ENCODE measurements at places on chromosomes 3 and 15. TPM values are rescaled to one million over a fixed set of nuclear protein-coding genes. Genes with fewer than 3 reads are reported as not detected.

The BCHE gene
- polyA plus RNA-seq = not detected

The SH3GL3 gene
- not detected for polyA plus RNA-seq

The EPB42 gene
- polyA plus RNA-seq = not detected

The TGFBR2 gene
- polyA plus RNA-seq = 108 TPM

The CHP1 gene
- 17.2 TPM for polyA plus RNA-seq

The CYP11A1 gene
- polyA plus RNA-seq = not detected

The UTS2B gene
- polyA plus RNA-seq = not detected

The LINGO1 gene
- not detected for polyA plus RNA-seq

The MYLK gene
- polyA plus RNA-seq = 0.10 TPM

The SOX2 gene
- polyA plus RNA-seq = not detected

- no peak for DNase-seq
These were observed 40.1 kb downstream of the C2CD4B start for GRCh38 chr15:62124973-62125303.

DNA sequence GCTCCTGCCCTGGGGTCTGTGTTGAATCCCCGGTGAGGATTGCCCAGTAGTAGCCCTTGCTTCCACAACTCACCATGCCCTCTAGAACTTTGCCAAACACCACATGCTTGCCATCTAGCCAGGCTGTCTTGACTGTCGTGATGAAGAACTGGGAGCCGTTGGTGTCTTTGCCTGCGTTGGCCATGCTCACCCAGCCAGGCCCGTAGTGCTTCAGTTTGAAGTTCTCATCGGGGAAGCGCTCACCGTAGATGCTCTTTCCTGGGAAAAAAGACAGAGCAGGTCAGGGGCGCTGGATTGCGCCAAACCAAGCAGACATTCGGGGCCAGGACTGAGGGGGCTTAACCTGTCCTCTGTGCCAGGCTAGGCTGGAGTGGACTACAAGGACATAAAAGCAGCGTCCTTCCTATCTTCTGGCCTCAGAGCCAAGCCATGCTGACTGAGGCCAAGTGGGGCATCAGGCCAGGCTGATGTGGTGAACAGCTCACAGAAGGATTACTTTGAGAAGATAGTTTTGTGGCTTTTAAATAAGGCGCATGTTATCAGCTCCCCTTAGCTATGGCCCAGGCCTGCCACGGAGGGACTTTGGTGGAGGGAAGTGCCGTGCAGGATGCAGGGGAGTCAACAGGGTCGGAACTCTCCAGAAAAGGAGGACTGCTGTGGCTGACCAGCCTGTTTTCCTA is 5.3 kb downstream of the SNX22 start:
- DNase-seq = no peak

DNA sequence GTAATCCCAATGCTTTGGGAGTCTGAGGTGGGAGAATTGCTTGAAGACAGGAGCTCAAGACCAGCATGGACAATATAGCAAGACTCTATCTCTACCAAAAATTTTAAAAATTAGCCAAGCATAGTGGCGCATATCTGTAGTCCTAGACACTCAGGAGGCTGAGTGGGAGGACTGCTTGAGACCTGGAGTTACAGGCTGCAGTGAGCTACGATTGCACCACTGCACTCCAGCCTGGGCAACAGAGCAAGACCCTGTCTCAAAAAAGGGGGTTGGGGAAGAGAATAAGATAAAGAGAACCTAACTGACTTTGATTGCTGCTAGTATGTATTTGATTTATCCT is 755 bp downstream of the CD200R1 start:
- no peak for DNase-seq

DNA sequence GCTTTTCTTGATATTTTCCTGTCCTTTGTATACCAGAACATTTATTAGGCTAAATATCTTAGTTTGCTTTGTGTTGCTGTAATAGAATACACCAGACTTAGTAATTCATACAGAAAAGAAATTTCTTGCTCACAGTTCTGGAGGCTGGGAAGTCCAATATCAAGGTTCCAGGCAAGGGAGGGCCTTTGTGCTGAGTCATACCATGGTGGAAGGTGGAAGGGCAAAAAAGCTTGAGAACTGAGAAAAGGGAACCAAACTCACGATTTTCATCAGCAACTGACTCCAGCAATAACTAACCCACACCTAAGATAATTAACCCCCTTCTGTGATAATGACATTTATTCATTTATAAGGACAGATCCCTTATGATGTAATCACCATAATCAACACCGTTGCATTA is 496.9 kb upstream of the SUCLG2 start:
- no peak for DNase-seq

DNA sequence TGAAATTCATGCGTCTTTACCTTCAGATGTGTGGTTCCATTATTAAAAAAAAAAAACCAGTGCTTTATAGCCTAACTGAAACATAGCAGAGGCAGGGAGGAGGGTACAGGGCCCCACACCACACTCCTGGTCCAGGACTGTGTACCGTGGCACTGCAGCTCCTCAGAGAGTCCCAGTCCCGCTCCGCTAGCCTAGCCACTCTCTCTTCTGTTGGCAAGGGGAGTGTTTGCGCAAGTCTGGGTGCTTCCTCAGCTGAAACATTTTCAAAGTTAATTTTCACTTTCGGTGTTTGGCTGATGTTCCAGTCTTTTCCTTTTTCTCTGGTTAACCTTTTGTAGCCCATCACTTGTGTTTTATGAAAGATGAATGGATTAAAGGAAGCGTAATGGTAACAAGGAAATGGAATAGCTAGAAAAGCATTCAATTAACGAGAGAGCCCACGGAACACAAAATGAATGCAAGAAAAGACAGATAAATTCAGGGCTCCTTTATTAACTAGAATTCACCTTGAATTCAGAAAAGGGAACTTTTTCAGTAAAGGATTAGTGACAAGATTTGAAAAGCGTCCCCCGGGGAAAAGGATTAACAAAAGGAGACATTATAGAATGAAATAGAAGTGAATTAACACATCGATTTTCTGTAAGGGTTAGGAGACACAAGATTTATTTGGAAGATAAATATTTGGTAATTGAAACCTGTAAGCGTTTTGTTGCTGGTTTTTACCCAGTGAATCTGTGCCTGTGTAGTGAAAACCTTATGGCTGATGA is 177.0 kb downstream of the CACNA2D3 start:
- no peak for DNase-seq

DNA sequence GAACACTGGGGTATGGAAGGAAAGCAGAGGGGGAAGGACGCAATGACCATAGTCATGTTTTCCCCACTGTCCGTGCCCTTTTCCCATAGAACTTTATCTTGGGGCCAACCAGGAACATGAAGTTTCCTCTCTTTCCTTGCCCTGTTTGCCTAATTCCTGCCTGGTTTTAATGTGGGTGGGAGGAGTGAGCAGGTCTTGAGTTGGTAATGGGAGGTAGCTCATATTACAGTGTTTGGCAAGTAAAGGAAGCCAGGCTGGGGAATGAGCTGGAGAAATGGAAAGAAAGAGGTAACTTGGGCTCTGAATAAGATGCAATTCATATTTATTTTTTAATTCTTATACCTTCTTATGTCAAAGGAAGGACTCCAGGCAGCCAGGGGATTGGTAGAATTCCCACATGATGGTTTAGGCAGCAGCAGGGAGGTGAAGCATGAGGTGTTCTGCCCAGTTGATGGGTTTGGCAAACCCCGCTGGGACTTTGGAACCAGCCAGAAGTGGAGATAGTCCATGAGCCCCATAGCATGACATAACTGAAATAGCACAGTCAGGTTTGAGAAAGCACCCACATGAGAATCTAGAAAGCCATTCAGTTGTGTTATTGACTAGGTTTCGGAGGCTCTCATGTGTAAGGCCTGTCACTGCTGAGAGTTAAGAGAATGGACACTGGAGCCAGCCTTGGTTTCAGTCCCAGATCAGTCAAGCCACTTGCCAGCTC is 60.0 kb downstream of the CCK start:
- no peak for DNase-seq

DNA sequence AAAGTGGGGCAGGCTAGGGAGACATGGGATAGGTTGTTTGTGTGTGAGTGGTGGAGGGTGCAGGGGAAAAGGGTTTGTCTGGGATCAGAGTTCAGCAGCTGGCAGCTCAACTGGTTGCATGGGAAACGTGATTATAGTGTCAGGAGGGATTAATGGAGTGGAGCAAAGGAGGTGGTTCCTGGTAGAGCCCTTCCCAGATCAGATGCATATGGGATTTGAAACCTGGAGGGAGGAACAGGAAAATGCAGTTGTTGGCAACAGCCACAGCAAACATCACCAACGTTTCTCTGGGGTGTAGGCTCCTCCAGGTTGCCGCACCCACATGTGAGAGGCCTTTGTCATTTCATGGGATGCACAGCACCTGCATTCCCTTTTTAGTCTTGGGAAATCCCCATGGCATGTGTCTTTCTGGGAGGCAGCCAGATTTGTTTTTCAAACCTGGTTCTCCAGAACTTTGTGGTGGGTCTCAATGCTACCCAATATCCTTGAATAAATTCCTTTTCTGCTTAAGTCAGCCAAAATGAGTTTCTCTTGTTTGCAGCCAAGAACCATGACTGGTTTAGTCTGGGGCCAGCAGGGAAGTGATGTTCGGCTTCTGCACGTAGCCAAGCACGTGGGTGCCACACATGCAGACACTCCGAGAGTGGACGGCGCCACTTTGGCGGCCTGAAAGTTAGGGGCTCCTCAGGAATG is 61.3 kb downstream of the BDH1 start:
- no peak for DNase-seq

DNA sequence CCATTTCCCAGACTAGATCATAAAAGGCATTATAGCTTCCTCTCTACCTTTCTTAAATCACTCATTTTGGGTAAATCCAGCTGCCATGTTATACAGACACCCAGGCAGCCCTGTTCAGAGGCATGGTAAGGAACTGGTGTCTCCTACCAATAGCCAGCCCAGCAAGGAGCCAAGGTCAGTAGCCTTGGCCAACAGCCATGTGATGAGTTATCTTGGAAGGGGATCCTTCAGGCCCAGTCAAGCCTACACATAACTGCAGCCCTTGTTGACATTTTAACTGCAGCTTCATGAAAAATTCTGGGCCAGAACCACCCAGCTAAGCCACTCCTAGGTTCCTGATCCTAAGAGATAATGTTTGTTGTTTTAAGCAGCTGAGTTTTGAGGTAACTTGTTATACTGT is 29.0 kb upstream of the ZMAT3 start:
- DNase-seq = no peak

GRCh38 chr3:12186515-12187286 is 28.0 kb upstream of the TIMP4 start:
- DNase-seq = no peak

GRCh38 chr3:162015856-162016255 is 519.2 kb downstream of the OTOL1 start:
- no peak for DNase-seq

DNA sequence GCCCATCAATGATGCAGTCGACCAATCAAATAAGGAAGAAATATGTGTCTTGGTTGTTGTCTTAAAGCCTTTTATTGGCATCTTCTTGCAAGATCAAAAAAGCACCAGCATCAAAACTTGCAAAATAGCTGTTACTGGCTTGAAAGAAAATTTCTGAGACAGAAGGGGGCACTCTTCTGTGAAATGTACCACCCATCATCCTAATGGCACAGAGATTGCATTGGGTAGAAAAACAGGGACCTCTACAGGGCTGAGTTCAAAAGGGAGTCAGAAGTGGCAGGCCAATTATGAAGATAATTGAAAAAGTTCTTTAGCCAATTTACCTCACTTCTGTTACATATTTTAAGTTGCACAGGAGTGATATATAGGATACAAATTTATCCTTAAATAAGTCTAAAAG is 122.3 kb upstream of the GPR149 start:
- DNase-seq = no peak

GRCh38 chr3:11784971-11785377 is 61.7 kb downstream of the TAMM41 start:
- no peak for DNase-seq

DNA sequence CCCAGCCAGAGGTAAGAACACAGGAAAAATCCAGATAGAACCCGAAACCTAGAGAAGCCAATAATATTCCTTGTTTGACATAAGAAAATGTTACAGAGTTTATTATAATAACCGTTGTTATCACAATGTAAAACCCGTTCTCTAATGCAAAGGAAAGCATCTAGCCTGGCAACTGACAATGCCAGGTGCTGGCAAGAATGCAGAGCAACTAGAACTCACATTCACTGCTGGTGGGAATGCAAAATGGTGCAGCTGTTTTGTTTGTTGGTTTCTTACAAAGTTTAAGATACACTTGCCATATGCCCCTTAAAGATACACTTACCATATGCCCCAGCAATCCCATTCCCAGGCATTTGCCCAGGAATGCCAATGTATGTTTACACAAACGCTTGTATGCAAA is 23.4 kb downstream of the VPS39 start:
- no peak for DNase-seq

DNA sequence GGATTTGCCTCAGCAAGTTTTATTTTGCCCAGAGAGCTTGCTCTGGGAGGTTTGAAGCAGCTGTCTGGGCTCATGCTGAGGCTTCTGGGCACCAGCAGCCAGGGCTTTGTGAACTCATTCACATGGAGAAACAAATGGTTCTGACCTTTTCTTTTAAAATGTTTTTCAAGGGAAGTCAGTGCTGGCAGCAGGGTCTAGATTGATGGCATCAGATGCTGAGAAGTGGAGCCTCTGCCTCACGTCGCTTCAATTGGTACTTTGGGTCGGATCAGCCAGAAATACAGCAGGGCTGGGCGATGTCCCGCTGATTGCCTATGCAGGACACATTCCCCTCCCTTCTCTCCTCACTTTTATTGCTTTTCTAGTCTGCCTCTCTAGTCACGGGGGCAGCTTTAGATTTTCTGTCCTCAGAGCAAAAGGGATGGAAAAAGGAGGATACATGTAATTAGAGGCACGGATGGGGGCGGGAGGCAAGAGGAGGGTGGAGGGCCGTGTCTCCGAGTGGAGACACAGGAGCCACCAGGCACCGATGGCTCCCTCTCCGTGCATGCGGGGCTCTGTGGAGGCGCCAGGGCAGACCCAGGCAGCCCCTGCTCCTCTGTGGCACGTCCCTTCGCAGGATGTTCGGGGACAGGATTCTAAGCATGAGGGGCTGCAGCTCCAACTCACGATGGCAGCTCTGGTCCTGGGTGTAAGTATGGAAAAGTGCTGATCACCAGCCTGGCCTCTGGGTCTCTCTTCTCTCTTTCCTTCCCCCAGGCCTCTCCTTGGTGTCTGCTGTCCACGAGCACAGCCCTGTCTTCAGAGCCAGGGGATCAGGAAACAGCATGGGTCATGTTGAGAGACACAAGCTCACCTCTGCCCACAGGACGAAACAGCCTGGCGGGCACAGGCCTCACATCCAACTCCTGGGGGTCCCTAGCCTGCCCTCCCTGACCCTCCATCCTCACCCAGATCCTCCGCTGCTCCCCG is 116.1 kb downstream of the FAM43A start:
- no peak for DNase-seq

DNA sequence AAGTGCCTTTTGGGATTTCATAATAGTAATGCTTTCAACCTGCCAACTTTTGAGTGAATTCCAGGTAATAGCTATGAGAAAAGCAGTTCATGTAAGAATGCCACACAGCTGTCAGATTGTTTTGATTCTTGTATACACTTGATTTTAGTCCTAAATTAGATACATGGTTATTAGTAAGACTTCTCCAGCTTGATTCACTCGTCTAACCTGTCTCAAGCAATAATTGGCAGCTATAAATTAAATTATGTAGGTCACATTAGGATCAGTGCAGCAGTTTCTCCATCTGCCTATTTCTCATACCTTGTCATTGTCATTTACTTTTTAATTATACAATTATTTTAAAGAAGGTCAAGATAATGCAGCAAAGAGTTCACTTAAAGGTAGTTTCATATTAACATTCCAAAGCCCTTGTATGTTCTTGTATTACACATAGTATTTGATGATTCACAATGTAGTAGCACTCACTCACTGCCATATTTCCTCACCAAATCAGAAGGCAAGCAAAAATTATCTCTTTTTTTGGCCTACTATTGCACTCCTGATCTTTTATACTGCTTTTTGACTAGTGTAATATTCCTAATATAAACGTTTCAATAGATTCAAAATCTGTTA is 10.9 kb upstream of the CRYBG3 start:
- no peak for DNase-seq
